ENCODE measurements at places on chromosomes 7 and 10. TPM values are rescaled to one million over a fixed set of nuclear protein-coding genes. Genes with fewer than 3 reads are reported as not detected.
A peak's percentile ranks its signal among the peaks of the same experiment; 100 is the strongest.

DNA sequence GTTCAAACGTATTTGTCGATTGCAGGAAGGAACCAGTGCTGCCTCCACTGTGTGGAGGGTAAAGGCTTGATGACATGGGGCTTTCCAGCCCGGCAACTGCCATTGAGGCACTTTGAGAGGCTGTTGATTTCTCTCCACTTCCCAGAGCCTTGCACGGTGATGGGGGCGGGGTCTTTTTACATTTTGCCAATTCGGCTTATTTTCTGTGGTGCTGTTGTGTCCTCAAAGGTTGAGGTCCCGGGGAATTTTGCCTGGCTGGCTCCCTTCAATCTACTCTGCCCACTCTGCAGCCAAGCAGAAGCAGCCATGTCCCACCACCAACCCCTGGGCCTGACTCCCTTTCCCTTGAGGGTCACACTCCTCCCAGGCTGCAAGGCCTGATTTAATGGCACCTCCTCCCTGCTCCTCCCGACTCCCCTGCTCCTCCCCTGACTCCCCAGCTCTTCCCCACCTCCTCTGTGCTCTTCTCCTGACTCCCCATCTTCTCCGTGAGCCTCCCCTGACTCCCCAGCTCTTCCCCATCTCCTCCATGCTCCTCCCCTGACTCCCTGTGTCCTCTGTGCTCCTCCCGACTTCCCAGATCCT, 39.0 kb downstream of the OAT start:
- DNase-seq, result no peak

DNA sequence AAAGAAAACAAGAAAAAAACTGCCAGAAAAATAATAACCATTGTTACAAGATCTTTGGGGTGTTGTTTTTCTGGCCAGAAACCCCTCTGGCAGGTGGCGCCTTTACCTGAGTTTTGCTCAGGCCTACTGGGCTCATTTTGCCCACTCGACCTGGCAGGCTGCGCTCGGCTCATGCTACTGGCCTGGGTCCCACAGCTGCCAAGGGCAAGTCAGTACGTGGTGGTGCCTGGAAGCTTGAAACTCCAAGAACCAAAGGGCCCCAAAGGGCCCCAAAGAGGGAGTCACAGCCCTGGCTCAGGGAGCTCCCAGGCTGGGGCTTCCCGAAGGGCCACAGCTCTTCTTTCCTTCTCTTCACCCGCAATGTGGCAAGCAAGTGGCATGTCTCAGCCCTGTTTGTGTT, 42.7 kb downstream of the CACUL1 start:
- DNase-seq, result no peak

- no peak for DNase-seq
These were observed 88.1 kb downstream of the HIP1 start for GRCh38 chr7:75650681-75651080.

DNA sequence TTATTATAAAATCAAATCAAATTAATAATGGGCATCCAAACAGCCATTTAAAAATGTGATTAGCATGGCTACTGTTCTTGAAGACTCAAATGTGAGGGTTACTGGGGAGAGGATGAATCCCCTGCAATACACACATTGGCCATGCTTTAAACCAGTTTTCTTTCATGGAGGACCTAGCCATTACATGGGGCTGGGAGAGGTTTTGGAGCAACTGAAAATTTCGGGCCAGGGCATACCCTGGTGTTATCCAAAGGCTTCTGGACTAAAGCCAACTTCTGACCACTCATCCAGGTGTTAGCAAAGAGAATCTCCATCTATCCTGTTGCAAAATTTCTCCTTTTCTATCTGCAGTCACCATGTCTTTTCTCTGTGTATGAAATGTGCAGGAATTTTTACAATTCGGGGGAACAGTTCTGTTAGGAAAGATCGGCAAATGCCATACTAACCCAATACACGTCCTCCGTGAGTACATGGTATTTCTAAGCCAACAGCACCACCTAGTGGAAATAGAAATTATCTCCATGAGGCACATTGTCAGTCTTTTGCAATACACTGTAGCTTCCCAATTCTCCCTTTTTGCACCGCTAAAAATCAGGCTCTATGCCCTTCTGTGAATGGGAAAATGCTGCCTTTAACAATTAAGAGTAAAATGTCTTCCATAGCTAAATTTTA, 47.0 kb upstream of the ZNF107 start:
- peak; percentile 44 for DNase-seq

- DNase-seq, result no peak
These were observed 282.5 kb upstream of the NRP1 start for GRCh38 chr10:33616956-33617355.

GRCh38 chr10:80466724-80467326, 12.7 kb downstream of the TSPAN14 start:
- no peak for DNase-seq

DNA sequence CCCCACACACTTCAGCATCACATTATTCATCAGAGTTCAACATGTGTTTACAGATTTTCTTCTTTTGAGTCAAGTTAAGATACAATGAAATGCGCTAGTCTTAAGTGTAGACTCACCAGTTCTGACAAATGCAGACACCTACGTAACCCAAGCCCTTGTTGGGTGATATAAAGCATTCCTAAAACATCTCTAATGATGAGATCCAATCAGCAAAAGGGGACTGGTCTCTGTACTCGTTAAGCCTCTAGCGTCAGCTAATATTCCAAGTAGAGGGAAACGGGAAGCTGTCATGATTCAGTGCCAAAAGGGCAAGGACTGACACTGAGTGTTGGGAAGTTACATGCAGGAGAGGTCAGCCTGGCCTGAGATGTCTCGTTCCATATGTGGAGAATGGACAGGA, 38.7 kb upstream of the TRIL start:
- no peak for DNase-seq

- no peak for DNase-seq
These were observed 91.9 kb downstream of the WNT2 start for GRCh38 chr7:117231047-117231359.

GRCh38 chr10:26725837-26726727, 28.6 kb downstream of the PDSS1 start:
- peak; percentile 29 for DNase-seq

DNA sequence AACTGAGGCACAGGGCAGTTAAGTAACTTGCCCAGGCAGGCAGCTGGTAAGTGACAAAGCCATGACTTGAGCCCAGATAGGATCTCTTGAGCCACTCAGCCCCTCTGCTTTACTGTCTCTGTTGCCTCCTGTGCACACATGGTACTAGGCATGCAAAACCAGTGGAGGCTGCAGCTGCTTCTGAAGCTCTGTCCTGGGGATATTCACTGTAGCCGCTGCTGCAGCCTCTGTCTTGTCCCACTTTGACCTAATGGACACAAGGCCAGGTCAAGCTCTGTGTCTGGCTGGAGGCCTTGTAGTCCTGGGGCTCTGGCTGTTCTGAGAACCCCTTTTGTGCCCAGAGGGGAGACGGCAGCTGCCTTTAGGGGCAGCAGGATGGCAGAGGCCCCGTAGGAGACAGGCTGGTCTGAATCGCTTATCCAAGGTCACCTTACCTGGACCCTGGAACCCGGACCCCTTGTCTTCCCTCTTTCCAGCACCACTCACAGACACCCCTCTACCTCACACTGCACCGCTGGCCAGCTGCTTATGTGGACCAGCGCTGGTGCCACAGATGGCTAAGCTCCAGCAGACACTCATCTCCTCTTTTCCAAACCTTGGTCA, 57.6 kb downstream of the TSPAN15 start:
- no peak for DNase-seq

- DNase-seq, result no peak
These were observed 621.3 kb downstream of the ANKRD7 start for GRCh38 chr7:118845791-118846190.

DNA sequence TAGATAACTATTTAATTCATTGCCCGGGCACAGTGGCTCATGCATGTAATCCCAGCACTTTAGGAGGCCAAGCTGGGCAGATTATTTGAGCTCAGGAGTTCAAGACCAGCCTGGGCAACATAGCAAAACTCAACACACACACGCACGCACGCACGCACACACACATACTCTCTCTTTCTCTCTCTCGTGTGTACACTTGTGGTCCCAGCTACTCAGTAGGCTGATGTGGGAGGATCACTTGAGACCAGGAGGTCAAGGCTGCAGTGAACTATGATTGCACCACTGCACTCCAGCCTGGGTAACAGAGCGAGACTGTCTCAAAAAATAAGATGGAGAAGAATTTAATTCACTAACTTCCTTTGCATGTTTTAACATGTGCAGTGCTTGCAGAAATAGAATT, 38.1 kb downstream of the PTPN12 start:
- DNase-seq, result no peak

- no peak for DNase-seq
These were observed 280.1 kb downstream of the SKAP2 start for GRCh38 chr7:26584326-26584725.

DNA sequence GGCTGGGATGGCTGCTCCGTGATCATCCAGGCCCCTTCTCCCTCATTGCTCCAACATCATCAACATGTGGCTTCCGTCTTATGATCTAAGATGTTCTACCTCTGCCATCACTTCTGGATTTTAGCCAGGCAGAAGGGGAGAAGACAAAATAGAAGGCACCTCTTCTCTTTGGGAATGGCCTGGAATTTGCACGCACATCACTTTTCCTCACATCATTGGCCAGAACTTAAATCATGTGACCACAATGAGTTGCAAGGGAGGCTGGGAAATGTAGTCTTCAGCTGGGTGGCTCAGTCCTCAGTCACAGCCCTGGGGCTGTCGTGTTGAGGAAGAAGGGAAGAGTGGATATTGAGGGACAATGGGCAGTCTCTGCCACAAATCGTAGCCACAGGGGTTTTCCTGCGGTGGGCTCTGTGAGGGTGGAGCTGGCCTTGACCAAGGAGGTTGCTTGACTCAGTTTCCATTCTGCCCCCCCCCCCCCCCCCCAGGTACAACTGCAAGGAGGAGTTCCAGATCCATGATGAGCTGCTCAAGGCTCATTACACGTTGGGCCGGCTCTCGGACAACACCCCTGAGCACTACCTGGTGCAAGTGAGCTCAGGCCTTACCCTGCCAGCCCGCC, 50.3 kb downstream of the PALD1 start:
- peak; percentile 59 for DNase-seq

DNA sequence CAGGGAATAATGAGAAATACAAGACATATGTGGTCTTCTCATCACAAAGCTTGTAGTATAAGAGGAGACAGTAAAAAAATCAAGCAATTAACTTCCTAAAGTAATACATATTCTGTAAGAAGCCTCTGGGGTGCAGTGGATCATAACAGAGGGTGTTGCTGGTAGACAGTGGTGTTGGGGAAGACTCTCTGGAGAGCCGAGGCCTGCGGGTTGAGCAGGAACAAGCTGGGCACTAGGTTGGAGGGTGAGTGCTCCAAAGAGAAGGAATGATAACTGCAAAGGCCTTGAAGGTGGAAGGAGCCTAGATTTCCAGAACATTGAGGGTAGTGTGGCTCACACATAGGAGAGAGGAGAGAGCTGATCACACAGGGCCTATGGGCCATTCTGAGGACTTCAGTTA, 1.5 kb downstream of the GIMAP4 start:
- no peak for DNase-seq

DNA sequence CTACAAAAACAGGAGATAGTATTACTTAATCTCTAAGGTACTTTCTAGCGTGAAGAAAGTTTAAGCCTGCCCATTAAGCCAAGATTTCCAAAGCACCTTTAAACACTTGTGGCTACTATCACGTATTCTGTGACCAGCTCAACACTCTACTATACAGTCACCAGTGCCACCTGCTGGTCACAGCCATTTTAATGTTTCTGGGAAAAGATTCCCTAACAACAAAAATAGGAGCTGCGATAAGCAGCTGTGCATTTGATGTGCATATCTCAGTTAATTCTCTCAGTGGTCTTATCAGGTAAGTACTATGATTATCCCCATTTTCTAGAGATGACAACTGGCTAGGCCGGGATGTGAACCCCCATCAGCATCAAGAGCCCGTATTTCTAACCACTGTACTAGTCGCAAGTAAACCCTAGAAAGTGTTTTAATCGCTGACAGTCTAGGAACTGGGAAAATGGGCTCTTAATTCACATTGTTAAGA, 860 bp downstream of the SEC31B start:
- peak; percentile 63 for DNase-seq

- DNase-seq, result no peak
These were observed 167.0 kb upstream of the KLF6 start for GRCh38 chr10:3951993-3952392.

- peak; percentile 7 for DNase-seq
These were observed 41.8 kb upstream of the LRRC18 start for GRCh38 chr10:48981310-48981907.

GRCh38 chr10:51405580-51406351, 293.6 kb downstream of the CSTF2T start:
- DNase-seq, result no peak

DNA sequence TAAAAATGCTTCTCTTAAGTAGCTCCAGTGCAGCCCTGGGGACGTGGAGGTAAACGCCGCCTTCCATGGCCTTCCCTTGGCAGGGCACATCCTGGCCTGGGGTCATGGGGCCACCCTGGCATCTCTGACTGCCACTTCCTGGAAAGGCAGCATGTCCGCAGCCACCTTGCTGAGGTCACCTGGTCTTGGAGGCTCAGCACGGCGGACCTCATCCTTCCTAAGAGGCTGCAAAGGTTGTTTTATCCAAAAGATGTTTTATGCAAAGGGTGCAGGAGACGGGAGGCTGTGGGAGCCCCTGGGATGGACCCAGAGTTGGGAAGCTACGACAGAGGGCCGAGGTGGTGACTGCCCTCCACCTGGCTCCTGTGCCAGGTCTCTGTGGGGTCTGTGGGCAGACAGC, 106.0 kb downstream of the TCERG1L start:
- DNase-seq, result no peak

GRCh38 chr7:99461221-99461620, 4.7 kb downstream of the ATP5MF start:
- DNase-seq, result no peak

DNA sequence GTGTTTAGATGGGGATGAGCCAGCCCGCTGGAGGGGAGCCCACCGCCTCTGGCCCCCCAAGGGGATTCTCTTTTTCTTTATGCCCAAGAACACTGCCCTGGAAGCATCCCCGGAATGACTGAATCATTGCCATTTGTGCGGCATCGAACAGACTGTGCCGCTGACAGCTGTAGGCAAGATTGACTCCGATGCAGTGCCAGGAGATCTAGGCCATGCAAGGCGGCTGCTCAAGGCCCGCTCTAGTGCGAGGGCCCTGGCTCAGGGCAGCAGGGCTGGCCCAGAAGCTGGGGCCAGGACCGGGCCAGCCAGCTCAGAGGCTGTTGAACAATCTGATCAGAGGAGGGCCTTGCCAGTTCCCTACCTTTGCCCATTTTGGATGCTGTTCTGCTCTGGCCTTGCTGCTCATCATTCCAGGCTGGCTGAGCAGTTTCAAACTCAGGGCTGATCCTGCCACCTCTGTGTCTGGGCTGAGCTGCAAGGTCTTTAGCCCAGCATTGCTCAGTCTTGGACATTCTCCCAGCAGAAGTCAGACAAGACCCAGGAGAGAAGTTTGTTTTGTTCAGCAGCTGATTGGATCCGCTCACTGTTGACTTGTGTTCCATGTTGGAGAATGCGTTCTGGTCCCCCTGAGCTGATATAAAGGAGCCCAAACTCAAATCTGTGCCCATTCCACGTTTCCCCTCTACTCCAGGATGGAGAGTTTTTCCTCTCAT, 485.3 kb upstream of the GALNT17 start:
- DNase-seq, result no peak

GRCh38 chr7:145123502-145123901, 287.6 kb upstream of the TPK1 start:
- DNase-seq, result no peak

- DNase-seq, result no peak
These were observed 31.6 kb downstream of the MGMT start for GRCh38 chr10:129498680-129499079.

COA1 gene
- 34.8 TPM for total RNA-seq

LRIT1 gene
- not detected for total RNA-seq

AZGP1 gene
- total RNA-seq, result not detected

NODAL gene
- total RNA-seq, result 0.17 TPM

AVPI1 gene
- total RNA-seq, result 31.4 TPM

PCLO gene
- 5.8 TPM for total RNA-seq

Data from mammary epithelial cell (primary cell).